Daoy (cell line): ENCODE measurements at places on chromosomes 4 and X. TPM values are rescaled to one million over a fixed set of nuclear protein-coding genes. Genes with fewer than 3 reads are reported as not detected.
A peak's percentile ranks its signal among the peaks of the same experiment; 100 is the strongest.

The DDX53 gene
- 1.3 and 1.7 TPM in 2 replicates for total RNA-seq

The SERPINA7 gene
- total RNA-seq: 0.06 TPM in 1 of 2 replicates, not detected in the other

The HMGN5 gene
- total RNA-seq: 0.74 and 9.1 TPM in 2 replicates

The SLC25A53 gene
- 10.2 and 22.7 TPM in 2 replicates for total RNA-seq

The CYTL1 gene
- 15.8 and 22.1 TPM in 2 replicates for total RNA-seq

DNA sequence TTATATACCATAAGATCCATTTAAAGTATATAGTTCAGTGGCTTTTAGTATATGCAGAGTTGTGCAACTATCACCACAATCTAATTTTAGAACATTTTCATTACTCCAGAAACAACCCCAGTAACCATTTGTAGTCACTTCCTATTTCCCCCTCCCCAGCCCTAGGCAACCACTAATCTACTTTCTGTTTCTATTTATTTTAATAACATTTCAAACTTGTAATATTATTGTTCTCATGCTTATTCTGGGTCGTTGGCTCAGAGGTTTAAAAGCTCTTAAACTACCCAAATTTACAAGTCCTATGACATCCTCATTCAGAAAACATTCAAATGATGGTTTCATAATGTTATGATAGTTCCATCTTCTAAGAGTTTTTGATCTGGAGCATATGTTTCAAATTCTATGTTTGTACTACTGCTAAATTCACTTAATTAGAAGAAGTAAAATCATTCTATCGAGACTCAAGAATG, 18.4 kb downstream of the XIAP start:
- DNase-seq: no peak

- DNase-seq: no peak
Measured at GRCh38 chrX:21255032-21255618, 119.1 kb upstream of the CNKSR2 start.

DNA sequence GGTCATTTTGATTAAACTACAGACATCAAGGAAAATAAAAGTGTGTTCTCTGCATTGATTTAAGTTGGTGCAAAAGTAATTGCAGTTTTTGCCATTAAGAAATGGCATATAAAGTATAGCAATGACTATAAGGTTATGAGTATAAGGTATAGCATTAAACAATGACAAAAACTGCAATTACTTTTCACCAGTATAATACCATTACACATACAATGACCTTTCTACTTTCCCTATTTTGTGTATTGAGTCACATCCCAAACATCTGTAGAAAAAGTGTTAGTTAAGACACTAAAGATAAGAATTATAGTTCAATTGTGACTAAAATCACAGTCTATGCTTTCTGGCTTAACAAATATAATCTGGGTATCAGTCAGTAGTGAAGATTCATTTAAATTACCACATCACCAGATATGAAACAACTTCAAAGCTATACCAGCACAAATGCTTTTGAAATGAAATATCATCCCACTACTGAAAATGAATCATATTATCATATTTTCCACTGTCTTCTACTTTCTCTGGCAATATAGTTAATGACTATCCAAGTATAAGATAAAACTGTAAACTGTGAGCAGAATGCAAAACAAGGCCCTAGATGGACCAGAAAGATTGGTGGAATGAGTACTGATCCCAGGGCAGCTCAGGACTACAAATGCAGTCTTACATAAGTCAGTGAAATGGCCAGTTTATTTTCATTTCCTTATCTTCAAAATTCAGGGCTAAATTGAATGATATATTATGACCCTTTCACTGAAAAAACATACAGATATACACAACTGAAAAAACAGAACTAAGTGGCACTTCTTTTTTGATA, 241.1 kb downstream of the ANTXR2 start:
- no peak for DNase-seq

DNA sequence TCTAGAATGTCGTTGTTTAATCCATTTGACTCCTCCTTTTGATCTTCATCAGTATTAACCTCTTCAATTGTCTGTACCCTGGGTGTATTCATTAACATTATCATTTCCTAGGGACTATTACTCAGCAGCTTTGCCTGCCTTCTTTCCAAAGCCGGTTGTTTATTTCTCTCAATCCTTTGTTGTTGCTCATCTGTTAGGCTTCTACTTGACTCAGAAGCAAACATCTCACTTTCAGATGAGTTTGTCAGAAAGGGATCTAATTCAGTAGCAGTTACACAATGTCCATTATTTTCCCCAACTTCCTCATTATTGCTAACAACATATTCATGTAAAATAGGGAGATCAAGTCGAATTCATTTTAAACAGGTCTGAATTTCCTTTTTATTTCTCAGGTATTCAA, 22.1 kb upstream of the HSD17B10 start:
- DNase-seq: no peak

DNA sequence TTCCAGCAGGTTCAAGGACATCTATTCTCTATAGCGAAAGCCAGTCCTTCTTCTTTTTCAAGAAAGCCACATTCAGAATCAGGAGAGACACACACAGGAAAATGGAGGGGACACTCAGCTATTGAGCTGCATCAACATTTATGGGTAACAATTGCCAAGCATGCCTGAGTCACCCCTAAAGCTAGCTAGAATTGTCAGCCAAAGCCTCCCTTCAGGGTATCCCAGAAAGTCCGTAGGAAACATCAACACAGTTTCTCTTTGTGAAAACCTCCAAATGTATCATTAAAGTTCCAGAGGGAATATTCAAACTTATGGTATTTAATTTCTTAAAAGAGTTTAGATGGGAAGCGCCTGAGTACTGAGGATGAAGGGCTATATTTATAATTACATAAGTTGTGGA, 331.1 kb upstream of the SLC7A11 start:
- DNase-seq: no peak

GRCh38 chr4:160265836-160266235, 1163.0 kb downstream of the RAPGEF2 start:
- DNase-seq: no peak

- peak; percentile 95 for DNase-seq
Measured at GRCh38 chrX:150568320-150569154, at the start of gene MTM1. MTM1 (plus strand) TSS chrX:150568621; CDS start chrX:150592615, 23,994 bp downstream.

- DNase-seq: no peak
Measured at GRCh38 chrX:72296991-72297390, 8.7 kb downstream of the CITED1 start.

DNA sequence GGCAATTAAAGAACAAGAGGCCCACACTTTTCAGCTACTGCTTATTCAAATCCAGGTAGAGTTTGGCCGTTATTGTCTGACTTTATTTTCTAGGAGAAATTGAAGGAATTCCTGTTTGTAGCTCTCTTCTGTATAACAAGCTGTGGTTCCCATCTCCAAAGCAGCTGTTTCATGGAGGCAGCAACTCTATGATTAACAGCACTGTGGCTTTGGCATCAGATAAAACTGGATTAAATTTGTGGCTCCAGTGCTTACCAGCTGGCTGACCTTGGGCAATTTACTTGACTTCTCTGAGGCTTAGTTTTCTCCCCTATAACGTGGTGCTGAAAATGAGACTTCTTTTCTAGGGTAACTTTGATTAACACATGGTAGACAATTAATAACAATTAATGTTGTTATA, 28.1 kb downstream of the SLC30A9 start:
- no peak for DNase-seq
